Heart left ventricle (tissue), 16 donors: ENCODE measurements at places on chromosomes 12 and 14. TPM values are rescaled to one million over a fixed set of nuclear protein-coding genes. Genes with fewer than 3 reads are reported as not detected.

Gene SERPINA9
- polyA plus RNA-seq: not detected

Gene SOAT2
- polyA plus RNA-seq: not detected

Gene FAM222A
- 9.4 TPM for polyA plus RNA-seq

Gene KSR2
- polyA plus RNA-seq: not detected

Gene TDRD9
- polyA plus RNA-seq: 9.6 TPM

Gene HNRNPA1
- 735 TPM for polyA plus RNA-seq

Gene HOTAIR
- not detected for polyA plus RNA-seq

Gene GLS2
- polyA plus RNA-seq: 0.50 TPM

Gene MYH7
- polyA plus RNA-seq: 12,111 TPM

Gene TECPR2
- polyA plus RNA-seq: 9.9 TPM

Gene CHST11
- 1.8 TPM for polyA plus RNA-seq

Gene CERS5
- 12.6 TPM for polyA plus RNA-seq

Gene TTC8
- 6.8 TPM for polyA plus RNA-seq

Gene SLC6A15
- polyA plus RNA-seq: not detected

Gene KERA
- not detected for polyA plus RNA-seq

Gene NKX2-1
- polyA plus RNA-seq: not detected

Gene CABP1
- polyA plus RNA-seq: 9.9 TPM

Gene SFSWAP
- polyA plus RNA-seq: 20.7 TPM

Gene RHOJ
- 10.4 TPM for polyA plus RNA-seq

Gene CELA1
- not detected for polyA plus RNA-seq

Gene APOF
- polyA plus RNA-seq: not detected

Gene NTF3
- polyA plus RNA-seq: 1.1 TPM

Gene DTD2
- 9.7 TPM for polyA plus RNA-seq

Gene SERPINA10
- polyA plus RNA-seq: not detected

Gene AKAP5
- polyA plus RNA-seq: 0.08 TPM

Gene KRT73
- not detected for polyA plus RNA-seq

Gene ULK1
- 23.0 TPM for polyA plus RNA-seq

Gene RAD9B
- 12.0 TPM for polyA plus RNA-seq

Gene GNG2
- polyA plus RNA-seq: 3.7 TPM

Gene PTPN21
- 9.4 TPM for polyA plus RNA-seq

Gene VRTN
- not detected for polyA plus RNA-seq

Gene PLA2G1B
- not detected for polyA plus RNA-seq
